Panc1 (cell line): ENCODE measurements at places on chromosomes 5 and 9.

- no peak for DNase-seq
Observed at GRCh38 chr5:134491841-134492442, 33.5 kb upstream of the JADE2 start.

- no peak for DNase-seq
Observed at GRCh38 chr5:149216496-149216895, 55.2 kb upstream of the AFAP1L1 start.

GRCh38 chr9:70806875-70807274 lies 314.5 kb downstream of the TRPM3 start:
- no peak for DNase-seq

- DNase-seq, result no peak
Observed at GRCh38 chr5:878125-878524, 14.5 kb downstream of the BRD9 start.

DNA sequence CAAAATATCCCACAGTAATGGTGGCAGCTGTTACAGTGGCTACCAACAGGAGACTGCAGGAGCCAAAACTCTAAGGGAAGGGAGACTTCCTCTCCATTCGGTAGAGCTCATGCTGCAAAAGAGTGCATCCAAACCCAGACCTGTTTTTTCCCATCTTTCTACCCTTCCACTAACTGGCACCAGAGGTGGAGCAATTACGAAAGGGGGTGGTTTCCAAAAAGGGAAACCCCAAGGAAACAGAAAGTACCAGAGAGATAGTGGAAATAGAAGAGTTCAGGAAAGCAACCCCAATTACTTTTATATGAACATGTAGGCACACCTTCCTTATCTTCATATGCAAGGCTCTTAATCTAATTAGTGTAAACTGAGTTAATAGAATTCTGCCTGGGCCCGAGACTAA lies 7.3 kb upstream of the WDR41 start:
- no peak for DNase-seq

DNA sequence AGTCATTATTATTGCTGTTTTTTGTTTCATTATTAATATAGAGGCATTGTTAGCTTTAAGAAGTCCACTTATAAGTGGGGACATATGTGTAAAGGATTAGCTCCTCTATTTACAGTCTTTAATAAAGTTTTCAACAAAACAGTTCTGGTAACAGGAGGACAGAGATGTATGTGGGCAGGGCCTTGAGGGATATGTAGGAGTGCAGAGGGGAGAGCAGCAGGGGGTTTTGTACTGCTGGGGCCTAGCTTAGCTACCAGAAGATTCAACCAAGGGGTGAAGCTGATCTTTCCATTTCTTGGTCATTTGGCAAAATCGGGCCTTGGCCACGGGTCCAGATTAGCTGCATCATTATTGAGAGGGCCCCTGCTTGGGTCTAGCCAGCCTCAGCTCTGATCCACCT lies 89.9 kb downstream of the PPARGC1B start:
- DNase-seq, result no peak

DNA sequence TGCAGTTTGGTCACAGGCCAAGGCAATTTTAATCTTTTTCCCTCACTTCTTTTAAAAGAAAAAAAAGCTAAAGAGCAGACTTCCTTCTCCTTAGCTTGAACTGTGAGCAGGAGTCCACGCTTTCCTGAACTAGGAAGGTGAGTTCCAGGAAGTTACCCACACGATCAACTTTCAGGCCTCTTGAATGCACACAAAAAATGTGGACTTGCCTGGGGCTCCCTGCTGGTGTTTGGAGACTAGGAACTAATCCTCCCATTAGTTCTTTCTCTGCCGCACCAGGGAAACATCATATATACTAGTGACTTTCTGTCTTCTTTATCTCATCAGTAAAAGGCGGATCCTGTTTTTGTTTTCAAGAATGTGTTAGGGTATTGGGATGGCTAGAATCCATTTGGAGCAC lies 240.0 kb downstream of the GOLPH3 start:
- DNase-seq, result no peak

DNA sequence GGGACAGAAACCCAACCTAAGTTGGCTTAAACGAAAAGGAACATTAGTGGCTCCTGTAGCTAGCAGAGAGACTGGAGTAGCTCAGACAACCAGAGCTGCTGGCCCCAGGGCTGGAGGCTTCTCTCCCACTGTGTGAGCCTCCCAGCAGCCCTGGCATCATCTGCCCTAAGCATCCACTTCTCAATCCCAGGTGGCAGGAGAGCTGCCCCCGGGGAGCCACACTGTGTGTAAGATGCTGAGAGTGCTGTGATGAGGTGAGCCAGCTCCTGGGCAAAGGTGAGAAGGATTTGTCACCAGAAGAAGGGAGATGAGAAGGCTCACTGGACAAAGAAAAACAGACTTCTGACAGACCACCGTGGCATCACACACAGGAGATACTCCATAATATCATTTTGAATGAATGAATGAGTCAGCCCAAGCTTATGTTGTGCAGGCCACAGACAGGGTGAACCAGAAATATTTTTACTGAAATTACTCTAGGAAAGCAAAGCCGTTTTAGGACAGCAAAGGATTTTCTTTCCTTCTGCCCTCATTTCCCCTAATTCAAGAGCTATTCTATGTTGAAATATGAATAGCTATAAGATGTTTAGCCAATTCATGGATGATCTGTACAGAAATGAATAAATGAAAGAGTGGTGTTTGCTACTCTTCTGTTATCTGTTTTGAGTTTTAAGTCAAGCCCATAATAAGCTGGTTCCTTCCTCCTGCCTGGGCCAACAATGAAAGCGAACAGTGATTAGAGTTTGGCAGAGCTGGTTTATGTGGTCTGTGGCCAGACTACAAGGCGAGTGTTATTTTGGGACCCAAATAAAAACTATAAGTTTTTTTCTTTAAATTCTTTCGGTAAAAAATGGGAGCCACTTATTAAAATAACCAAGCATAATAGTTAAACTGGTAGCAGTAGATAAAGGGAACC lies 57.4 kb upstream of the ECM2 start:
- no peak for DNase-seq
